Stimulated activated CD4-positive, alpha-beta T cell treated with anti-CD3 and anti-CD28 coated beads, Interleukin-15, amount 100 ng/mL, for 48 hours (primary cell): ENCODE measurements at places on chromosomes 7 and 10.

- DNase-seq, result no peak
These were observed 15.9 kb downstream of the VSIR start for GRCh38 chr10:71757399-71757922.

DNA sequence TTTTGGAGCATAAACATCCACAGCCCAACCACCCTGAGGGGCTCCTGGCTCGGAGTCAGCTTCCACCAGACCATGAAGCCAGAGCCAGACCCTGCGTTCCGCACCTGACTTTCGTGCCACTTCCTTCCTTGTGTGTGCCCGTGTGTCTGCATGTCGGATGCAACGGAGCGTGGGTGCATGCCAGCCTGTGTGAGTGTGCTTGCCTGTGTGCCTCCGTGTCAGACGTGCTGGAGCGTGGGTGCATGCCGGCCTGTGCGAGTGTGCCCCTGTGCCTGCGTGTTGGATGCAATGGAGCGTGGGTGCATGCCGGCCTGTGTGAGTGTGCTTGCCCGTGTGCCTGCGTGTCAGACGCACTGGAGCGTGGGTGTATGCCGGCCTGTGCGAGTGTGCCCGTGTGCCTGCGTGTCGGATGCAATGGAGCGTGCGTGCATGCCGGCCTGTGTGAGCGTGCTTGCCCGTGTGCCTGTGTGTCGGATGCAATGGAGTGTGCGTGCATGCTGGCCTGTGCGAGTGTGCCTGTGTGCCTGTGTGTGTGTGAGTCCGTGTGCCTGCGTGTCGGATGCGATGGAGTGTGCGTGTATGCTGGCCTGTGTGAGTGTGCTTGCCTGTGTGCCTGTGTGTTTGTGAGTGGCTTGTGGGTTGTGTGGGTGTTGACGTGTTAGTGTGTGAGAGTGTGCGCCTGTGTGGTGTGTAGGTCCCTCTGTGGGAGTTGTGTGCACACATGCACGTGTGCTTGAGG lies 28.1 kb upstream of the KNDC1 start:
- DNase-seq, result no peak

DNA sequence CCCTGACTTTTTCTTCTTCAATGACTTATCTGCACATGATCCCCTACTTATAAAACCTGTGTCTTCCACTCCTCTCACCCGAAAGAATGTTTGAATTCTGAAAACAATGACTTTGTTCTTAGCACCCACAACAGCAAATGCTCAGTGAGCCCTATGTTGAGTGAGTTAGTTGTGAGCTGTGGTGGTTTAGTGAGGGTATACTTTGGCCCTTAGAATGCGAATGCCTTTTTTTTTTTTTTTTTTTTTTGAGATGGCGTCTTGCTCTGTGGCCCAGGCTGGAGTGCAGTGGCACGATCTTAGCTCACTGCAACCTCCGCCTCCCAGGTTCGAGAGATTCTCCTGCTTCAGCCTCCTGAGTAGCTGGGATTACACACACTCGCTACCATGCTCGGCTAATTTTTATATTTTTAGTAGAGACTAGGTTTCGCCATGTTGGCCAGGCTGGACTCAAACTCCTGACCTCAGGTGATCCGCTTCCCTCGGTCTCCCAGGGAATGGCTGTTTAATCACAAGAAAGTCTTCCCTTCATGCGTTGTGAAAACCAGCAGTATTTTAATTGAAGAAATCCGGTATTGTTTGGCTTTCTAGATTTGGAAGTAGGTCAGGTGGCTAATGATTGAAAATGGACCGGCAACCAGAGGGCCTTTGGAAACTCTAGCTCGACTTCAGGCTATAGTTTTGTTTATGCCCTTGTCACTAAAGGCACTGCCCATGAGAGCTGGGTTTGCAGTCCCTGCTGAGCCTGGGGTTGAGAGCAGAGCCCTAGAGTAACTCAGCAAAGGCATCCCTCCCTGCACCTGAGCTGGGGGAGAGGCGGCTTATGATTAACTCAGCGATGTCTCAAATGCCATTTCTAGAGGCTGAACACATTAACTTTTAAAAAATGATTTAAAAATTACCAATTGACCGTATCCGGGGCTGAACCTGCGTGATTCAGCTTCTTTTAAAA lies 41.3 kb downstream of the CUX1 start:
- no peak for DNase-seq

- DNase-seq, result no peak
These were observed 103.0 kb downstream of the LRRC4 start for GRCh38 chr7:127928222-127928621.

DNA sequence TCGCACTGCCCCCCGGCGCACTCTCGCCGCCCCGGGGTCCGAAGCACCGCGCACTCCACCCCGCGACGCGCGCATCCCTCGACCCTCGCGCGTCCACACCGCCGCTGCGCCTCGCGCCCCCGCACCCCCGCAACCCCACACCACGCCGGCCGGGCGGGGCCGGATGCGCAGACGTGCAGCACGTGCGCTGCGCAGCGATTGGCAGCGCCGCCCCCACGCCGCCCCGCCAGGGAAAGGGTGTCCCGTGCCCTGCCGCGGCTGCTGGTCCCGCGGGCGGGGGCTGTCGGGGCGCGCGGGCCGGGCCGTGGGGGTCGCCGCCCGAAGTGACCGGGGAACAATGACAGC lies 53.7 kb upstream of the KDM7A start:
- DNase-seq, result peak; percentile 73

- no peak for DNase-seq
These were observed 520 bp downstream of the CPA5 start for GRCh38 chr7:130345136-130345535.

DNA sequence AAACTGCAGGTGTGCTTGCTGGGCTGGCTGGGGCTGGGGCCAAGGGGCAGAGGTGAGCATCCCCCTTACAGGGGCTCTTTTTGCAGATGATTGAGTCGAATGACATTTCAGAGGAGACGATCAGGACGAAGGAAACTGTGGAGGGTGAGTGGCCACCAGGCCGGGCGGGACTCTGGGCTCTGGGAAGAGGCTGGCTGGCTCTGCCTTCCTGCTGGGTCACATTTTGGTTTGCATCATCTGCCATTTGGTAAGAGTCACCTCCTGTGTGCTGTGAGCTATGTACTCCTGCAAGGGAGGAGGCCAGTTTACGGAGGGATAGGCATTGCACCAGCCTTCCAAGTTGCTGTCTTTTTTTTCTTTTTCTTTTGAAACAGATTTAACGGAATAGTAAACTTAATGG lies 73.0 kb upstream of the GTF2IRD1 start:
- DNase-seq, result no peak

DNA sequence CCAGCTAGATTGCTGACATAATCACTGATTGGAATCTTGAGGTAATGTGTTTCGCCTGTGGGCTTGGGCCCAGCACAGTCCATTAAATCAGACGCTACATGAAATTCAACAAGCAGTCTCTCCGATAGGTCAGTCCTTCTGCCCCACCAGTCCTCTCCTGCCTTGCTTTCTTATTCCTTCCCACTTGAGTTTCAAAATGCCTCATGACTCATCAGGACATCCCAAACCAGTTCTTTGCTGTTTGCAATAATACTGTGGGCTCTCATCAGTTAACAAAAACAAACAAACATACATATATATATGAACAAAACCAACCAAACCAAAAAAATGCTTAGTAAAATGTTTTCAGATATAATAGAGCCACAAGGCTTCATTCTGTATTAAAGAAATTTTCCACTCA lies 599.0 kb downstream of the SORCS1 start:
- no peak for DNase-seq

- no peak for DNase-seq
These were observed 11.7 kb upstream of the HOXA2 start for GRCh38 chr7:27113991-27114769.

DNA sequence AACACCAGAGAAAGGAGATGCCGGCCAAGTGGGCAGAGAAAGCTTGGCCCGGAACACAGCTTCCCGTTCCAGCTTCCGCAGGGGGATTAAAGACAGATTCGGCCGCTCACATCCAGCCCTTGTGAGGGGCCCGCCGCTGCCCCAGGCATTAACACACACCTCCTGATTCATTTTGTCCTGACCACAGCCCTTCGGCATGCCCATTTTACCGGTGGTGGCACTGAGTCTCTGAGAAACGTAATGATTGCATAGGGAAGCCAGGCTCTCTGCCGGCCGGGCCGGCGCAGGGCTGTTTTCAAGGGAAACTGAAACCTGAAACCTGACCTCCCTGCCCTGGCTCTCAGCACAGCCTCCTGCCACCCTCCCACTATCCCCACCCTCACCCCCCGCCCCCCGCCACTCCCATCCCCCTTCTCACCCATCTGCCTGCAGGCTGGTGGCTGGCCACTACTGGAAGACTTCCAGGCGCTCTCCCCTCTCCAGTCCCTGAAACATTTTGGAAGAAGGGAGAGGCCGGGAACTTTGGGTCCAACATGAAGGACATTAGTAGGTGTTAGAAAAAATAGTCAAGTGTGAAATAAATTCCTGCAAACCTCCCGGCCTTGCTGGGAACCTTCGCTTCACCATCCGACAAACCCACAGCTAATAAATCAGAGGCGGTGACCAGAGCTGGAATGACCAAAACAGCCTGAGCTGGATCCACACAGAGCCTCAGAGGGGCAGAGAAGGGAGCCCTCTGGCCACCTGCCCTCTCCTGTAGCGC lies 83.5 kb upstream of the CUX1 start:
- no peak for DNase-seq

DNA sequence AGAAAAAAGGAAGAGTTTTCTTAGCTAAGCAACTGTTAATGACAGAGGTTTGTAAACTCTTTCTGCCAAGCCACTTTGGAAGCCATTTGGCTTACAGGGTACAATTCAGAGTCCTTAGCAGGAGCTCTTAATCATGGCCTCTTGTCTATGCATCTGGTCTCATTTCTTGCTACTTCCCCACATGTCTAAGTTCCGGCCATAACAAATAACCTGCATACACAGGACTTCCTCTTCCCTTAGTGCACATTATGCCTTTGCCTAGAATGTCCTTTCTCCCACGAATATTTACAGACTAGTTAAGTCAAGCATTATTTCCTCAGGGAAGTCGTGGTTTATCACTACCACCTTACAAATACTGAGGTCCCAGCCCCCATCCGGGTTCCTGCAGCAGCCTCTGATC lies 8.6 kb upstream of the UPF2 start:
- no peak for DNase-seq

DNA sequence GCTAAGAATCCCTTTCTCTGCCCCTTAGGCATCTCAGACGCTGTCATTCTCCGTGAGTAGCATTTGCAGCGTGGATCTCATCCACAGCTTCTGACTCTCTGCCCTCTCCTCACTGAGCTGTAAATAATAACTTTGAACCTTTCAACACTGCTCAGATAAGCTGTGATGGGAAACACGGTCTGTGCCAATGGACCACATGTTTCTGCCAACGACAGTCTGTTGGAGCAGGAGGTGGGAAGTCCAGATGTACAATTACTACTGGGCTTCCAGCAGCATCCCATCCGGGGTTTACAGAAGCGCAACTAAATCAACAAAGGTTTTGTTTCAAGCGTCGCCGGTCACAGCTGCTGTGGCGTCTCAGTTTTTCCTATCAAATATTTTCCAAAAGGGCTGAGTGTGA lies 1110.6 kb downstream of the TYW1 start:
- DNase-seq, result no peak
